ENCODE measurements at places on chromosomes 5 and 9. TPM values are rescaled to one million over a fixed set of nuclear protein-coding genes. Genes with fewer than 3 reads are reported as not detected.
A peak's percentile ranks its signal among the peaks of the same experiment; 100 is the strongest.

- H3K27me3 ChIP-seq: peaks cover 2% of the 10 kb centered on the region
- no peaks in the 10 kb centered on the region for H3K36me3 ChIP-seq
- DNase-seq: no peak
- no peaks in the 10 kb centered on the region for H3K4me1 ChIP-seq
Measured at GRCh38 chr9:108316066-108316465, 539.7 kb downstream of the ACTL7B start.

- H3K4me3 ChIP-seq: no peak overlapping the region
- H3K27ac ChIP-seq: no peak overlapping the region
- no peaks in the 10 kb centered on the region for H3K4me1 ChIP-seq
Measured at GRCh38 chr5:89604342-89604741, 721.4 kb upstream of the MEF2C start.

- no peaks in the 10 kb centered on the region for H3K4me1 ChIP-seq
- H3K27ac ChIP-seq: no peak overlapping the region
- no peak overlapping the region for H3K4me3 ChIP-seq
Measured at GRCh38 chr5:112795944-112796678, 58.4 kb downstream of the APC start.

DNA sequence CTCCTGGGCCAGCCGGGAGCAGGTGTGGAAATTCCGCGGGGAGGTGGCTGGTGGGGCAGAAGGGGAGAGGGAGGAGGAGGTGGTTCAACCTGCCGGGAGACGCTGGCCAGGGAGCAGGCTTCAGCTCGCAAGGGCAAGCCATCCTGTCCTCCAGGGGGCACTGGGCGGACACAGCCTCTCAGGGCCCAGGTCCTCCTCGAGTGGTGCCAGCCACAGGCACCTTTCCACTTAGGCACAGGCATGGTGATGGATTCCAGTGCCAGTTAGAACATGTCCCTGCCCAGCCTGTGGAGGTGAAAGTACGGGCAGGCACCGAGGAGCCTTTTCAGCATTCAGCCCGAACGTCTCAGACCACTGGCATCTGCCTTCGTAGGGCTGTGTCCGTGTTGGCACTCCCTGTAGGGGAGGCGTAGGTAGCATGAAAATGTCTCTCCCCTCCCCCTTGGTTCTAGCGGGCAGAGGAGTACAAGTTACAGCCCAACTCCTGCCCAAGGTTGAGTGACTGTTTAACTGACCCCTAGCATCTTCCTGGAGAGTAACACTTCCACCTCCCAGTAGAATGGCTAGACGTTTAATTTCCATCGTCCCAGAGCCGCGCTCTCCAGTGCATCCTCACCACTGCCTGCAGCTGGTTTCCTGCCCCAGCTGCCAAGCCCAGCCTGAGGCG lies 48.9 kb downstream of the DAB2IP start:
- H3K4me1 ChIP-seq: peaks cover 10% of the 10 kb centered on the region
- DNase-seq: peak; percentile 31
- peaks cover 11% of the 10 kb centered on the region for H3K36me3 ChIP-seq
- H3K27ac ChIP-seq: no peak overlapping the region

RXRA gene
- 74.6 TPM for polyA plus RNA-seq

GRCh38 chr5:157506981-157507780 lies 47.2 kb downstream of the NIPAL4 start:
- H3K36me3 ChIP-seq: peaks cover 5% of the 10 kb centered on the region
- no peaks in the 10 kb centered on the region for H3K4me1 ChIP-seq

DNA sequence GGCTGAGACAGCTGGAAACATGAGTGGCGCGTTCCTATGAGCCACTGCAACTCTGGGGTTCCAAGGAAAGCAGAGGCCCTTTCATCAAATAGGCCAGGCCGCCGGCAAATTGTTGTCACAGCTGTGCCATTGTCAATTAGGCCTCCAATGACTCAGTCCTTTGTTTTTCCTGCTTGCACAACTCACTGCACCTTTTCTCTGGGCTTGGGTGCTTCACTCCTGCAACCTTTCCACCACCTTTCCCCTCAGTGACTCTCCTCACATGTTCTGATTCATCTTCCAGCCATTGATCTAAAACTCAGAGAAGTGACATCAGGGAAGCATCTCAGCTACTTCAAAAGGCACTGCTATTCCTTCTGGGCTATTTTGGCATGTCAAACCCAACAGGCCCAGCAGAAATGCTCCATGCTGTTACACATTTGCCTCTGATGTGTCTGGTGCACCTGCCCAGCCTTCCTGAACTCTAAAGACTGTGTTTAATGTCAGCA lies 653.7 kb downstream of the NR2F1-AS1 start:
- no peak overlapping the region for H3K4me3 ChIP-seq
- no peak for DNase-seq
- no peaks in the 10 kb centered on the region for H3K4me1 ChIP-seq
- H3K27ac ChIP-seq: no peak overlapping the region

ACTBL2 gene
- polyA plus RNA-seq: 0.01 TPM

DNA sequence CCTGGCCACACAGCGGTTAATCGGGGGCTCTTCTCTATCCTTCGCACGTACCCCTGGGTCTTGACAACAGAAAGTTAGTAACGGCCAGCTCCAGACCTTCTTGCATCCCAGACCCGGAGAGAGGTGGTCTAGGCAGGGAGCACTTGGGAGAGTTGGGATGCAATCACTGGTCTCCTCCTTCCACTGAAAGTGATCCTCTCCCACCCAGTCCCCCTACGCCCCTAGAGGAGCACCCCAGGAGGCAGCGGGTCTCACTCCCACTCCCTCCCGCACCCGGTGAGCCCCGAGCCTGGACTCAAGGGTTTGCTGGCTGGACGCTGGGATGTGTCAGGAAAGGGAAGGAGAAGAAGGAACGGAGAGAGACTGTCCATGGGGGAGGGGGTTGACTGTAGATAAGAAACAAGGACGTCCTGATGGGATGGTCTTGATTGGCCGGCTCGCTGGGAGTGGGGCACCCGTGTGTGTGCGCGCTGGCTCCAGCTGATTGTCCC lies 2.0 kb downstream of the RORB start:
- no peak overlapping the region for H3K4me3 ChIP-seq
- H3K36me3 ChIP-seq: no peaks in the 10 kb centered on the region
- H3K27me3 ChIP-seq: peaks cover 67% of the 10 kb centered on the region
- no peaks in the 10 kb centered on the region for H3K4me1 ChIP-seq
- no peak overlapping the region for H3K27ac ChIP-seq
- peak; percentile 5 for DNase-seq

GRCh38 chr9:127967151-127967809 lies 13.5 kb downstream of the EEIG1 start:
- peaks cover 83% of the 10 kb centered on the region for H3K4me1 ChIP-seq
- no peaks in the 10 kb centered on the region for H3K36me3 ChIP-seq
- DNase-seq: no peak
- H3K27ac ChIP-seq: peak overlapping the region; percentile 99
- no peaks in the 10 kb centered on the region for H3K27me3 ChIP-seq

ASB6 gene
- polyA plus RNA-seq: 14.8 TPM

- H3K27ac ChIP-seq: no peak overlapping the region
- no peaks in the 10 kb centered on the region for H3K27me3 ChIP-seq
- DNase-seq: no peak
- no peaks in the 10 kb centered on the region for H3K4me1 ChIP-seq
- no peak overlapping the region for H3K4me3 ChIP-seq
Measured at GRCh38 chr5:87329114-87329513, 61.4 kb downstream of the RASA1 start.

MSMP gene
- 0.61 TPM for polyA plus RNA-seq

DNA sequence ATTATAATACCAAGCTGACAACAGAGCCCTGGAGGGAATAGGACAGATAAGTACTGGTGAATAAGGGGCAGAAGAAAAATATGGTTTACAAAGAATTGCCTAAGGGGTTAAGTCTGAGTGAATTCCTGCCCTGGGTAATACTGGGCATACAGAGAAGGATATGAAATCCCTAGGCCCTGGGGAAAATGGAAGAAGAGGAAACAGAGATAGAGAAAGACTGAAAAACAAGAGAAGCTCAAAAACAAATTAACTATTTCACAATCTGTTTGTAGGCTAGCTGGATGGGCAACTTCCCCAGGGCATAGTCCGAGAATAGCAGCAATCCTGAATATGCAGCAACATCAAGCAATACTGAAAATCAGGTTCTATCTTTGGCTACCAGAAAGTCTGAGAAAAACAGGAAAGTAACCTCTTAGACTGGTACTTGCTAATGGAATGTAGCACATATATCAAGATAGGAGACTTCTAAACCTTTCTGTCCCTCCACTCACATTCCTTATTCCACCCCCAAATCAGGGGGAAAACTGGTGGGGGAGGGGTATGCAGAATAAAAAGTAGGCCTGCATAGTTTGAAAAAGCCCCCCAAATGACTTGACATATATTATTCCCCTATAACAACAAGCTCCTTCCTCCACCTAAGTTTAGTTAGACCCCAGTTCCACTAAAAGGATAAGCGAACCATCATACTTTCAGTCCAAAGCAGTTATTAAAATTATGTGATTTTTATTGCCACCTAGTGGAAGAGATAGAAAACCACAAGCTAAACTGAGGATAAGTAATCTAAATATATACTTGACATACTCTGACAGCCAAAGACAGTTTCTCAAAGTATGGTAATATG lies 20.6 kb downstream of the SLC38A9 start:
- DNase-seq: no peak
- peaks cover 9% of the 10 kb centered on the region for H3K4me1 ChIP-seq
- no peak overlapping the region for H3K4me3 ChIP-seq
- H3K36me3 ChIP-seq: no peaks in the 10 kb centered on the region

DNA sequence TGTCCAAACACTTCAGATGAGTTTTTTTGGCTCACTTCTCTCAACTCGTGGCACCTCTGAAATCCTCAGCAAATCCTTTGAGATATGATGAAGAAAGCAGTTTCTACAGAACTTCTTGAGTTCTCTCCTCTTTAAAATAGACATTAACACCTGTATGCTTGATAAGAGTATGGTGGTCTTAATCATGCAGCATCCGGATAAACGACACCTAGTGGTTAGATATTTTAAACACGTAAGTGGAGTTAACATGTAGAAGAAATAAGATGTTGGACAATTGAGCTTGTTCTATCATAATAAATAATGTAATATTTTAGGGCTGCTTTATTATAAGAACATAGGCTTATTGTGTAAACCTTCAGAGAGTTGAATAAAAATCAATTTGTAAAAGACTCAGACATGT lies 324.8 kb downstream of the CYLC2 start:
- H3K4me1 ChIP-seq: no peaks in the 10 kb centered on the region
- no peaks in the 10 kb centered on the region for H3K36me3 ChIP-seq
- no peak overlapping the region for H3K27ac ChIP-seq
- DNase-seq: no peak
- no peak overlapping the region for H3K4me3 ChIP-seq

All from large intestine (tissue), 12 donors.